ENCODE measurements at places on chromosomes 7 and 10. TPM values are rescaled to one million over a fixed set of nuclear protein-coding genes. Genes with fewer than 3 reads are reported as not detected.

CTTNBP2 gene
- not detected for total RNA-seq

PIP gene
- not detected for total RNA-seq

DNA sequence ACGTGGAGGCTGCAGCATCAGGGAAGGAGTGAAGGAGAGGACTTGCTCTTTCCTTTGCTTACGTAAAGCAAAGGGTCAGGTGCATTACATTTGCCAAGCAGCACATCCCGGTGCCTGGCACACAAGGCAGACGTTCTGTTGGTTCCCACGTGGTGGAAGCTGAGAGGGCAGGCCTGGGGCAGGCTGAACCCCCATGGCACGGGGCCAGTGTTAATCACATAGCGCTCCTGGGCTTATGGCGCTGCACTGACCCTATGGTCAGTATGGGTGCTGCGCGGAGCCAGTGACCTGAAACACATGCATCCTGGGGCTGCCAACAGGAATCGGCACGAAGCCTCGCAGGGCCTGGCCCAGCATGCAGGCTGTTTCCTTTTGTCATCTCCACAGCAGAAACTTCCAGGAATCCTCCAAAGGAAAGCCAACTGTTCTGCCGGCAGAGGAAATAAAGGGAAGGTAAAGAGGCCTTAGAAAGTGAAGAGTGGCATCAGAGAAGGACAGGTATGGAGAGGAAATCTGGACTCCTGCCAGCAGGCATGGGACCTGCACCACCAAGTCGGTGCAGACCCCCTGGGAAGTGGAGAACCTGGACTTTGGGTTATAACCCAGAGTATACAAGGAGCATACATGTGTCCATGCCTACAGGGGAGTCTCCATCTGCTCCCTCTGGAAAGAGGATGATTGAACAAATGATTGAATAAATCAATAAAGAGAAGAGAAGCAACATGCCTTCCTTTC lies 560.2 kb downstream of the TCERG1L start:
- H3K4me3 ChIP-seq, result no peak overlapping the region
- DNase-seq, result no peak
- no peaks in the 10 kb centered on the region for H3K36me3 ChIP-seq
- peaks cover 3% of the 10 kb centered on the region for H3K27me3 ChIP-seq
- H3K4me1 ChIP-seq, result no peaks in the 10 kb centered on the region

DNA sequence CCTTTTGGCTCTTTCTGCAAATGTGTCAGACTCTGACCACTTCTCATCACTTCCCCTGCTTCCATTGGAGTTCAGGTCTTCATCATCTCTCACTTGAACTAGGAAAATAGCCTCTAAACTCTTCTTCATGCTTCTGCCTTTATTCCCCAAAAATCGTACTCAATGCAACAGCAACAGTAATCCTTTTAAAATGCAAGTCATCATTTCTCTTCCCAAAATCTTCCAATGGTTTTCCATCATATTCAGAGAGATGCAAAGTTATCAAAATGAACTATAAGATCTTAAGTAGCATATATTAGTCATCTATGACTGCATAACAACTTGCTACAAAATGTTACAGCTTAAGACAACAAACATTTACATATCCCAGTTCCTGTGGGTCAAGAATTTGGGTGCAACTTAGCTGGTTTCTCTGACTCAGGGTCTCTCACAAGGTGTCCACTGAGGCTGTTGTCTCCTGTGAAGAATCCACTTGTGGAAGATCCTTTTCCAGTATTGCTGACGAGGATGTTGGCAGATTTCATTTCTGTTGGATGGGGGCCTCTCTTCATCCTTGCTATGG lies 31.0 kb upstream of the ETV1 start:
- no peak for DNase-seq
- no peak overlapping the region for H3K27ac ChIP-seq
- no peak overlapping the region for H3K4me3 ChIP-seq
- H3K4me1 ChIP-seq, result no peaks in the 10 kb centered on the region

- H3K27me3 ChIP-seq, result no peaks in the 10 kb centered on the region
- H3K36me3 ChIP-seq, result no peaks in the 10 kb centered on the region
- no peak for DNase-seq
- no peaks in the 10 kb centered on the region for H3K4me1 ChIP-seq
Observed at GRCh38 chr7:2330493-2330892, 16.3 kb upstream of the SNX8 start.

DNA sequence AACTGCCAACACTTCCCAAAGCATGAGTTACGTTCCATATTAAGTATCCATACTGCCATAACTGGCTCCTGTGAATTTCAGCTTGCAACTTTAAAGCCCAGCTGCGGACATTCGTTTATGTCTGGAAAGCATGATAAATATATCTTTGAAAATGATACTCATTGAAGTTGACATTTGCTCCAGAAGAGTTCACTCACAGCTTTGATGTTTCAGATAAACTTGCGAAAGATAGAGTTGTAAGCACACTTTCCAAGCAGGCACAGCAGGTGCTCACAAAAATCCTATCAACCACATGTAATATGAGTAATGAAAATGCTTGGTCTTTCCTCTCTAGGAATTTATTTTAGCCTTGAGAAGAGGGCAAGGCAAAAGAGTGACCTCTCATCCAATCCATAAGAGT lies 4.5 kb downstream of the CHCHD3 start:
- peaks cover 23% of the 10 kb centered on the region for H3K36me3 ChIP-seq
- no peaks in the 10 kb centered on the region for H3K27me3 ChIP-seq
- no peak for DNase-seq
